Activated T-cell treated with anti-CD3 and anti-CD28 coated beads, Interleukin-2, amount 50 U/mL, for 4 hours (primary cell): ENCODE measurements at places on chromosomes 5 and 9. TPM values are rescaled to one million over a fixed set of nuclear protein-coding genes. Genes with fewer than 3 reads are reported as not detected.

GRCh38 chr5:10254686-10255085 is 4.6 kb downstream of the CCT5 start:
- DNase-seq: no peak

GRCh38 chr9:18707489-18708205 is 233.7 kb downstream of the ADAMTSL1 start:
- DNase-seq: no peak

- no peak for DNase-seq
Observed at GRCh38 chr9:61673247-61673646, 483.4 kb downstream of the SPATA31A7 start.

DNA sequence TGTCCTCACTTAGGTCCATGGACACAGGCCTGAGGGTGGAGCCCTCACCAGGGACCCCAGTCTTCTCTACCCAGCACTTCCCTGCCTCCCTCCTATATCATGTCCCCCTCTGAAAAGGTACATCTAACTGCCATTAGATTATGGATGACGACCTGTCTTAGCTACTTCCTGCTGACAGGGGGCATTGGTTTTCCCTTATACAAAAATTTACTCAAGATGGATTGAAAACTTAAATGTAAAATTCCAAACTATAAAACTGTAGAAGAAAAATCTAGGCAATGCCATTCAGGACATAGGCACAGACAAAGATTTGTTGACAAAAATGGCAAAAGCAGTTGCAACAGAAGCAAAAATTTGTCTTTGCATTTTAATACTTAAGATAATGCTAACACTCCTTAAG is 623.2 kb upstream of the FAM174A start:
- no peak for DNase-seq

DNA sequence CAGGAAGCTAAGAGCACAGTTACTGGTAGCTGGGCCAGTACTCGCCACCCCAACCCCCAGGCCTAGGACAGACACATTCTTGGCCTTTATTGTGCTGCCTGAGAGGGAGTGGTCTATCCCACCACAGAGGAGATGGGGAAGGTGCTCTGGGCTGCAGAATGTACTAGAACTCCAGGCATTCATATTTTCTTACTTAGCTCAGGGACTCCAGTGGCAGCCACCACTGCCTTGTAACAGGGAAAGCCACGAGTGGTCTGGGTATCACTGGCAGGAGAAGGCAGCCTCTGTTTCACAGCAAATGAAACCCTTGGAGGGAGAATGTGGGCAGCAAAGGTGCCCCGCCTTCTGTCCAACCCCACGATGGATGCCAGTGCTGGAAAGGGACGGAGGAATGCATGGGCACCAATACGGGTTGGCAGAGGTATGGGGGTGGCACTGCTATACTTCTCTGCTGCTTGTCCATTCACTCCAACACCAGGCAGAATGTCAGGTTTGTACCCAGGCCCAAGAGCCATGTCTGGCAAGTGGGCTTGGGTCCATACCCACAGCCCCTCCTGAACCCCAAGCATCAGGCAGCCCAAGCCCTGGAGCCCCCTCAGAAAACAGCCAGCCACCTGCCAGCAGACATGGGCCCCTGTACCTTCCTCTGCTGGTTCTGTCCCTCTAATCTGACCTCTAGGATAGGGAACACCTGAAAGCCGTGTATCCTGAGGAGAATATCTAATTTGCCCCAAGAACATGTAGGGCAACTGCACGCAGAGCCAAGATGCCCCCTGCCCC is 4.6 kb downstream of the SEPTIN8 start:
- DNase-seq: no peak

DNA sequence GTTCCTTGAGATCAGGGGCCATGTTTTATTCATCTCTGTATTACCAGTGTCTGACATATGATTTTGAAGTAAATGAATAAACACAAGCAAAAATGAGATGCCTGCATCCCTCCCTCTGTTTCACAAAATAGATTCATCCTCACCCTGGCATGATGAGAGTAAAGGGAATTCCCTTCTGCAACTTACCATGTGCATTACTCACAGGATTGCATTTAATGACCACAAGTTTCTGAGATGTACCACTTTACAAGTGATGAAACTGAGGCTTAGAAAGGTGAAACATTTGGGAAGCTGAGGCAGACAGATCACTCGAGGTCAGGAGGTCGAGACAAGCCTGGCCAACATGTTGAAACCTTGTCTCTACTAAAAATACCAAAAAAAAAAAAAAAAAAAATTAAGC is 74.2 kb upstream of the TNFSF8 start:
- DNase-seq: no peak

DNA sequence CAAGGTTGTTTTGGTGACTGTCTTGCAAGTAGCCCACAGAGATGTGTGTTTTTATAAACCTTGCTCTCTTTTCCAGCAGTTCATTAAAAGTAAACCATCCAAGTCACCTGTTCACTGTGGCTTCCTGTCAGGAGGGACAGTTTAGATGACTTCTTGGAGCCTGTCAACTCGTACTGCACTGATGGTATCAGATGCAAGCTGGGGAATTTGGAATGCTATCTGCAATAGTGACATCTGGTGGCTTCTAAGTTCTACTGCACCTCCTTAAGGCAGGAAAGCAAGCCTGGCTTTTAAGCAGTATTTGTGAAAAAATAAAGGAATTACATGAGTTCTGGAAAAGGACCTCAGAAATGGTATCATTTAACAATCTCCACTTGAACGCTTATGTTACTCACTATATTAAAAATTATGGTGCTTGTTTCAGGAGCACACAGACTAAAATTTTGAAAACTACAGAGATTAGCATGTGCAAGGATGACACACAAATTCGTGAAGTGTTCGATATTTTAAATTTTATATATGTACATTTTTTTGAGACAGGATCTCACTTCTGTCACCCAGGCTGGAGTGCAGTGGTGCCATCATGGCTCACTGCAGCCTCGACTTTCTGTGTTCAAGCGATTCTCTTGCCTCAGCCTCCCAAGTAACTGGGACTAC is 164.0 kb downstream of the TTC39B start:
- DNase-seq: no peak

- DNase-seq: no peak
Observed at GRCh38 chr9:129936222-129936621, 101.0 kb downstream of the USP20 start.

DNA sequence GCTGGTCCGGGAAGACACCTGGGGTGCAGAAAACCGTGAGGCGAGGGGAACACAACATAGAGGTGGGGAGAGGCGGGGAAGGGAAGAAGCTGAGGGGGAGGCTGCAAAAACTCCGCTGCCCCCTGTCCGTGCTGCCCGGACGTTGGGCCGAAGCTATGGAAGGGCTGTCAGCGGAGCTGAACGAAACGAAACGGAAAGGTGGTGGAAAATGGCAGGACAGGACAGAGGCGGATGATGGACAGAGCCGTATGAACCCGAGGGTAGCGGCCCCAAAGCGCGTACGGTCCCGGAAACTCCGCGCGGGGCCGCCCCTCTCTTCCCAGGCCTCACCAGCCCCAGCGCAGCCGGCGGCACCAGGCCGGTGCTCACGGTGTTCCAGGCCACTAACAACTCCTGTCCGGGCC is 272 bp downstream of the ANAPC2 start:
- no peak for DNase-seq

GRCh38 chr9:133199648-133200321 is 9.3 kb downstream of the OBP2B start:
- peak; percentile 42 for DNase-seq

GRCh38 chr5:78224358-78224757 is 70.1 kb downstream of the AP3B1 start:
- no peak for DNase-seq

DNA sequence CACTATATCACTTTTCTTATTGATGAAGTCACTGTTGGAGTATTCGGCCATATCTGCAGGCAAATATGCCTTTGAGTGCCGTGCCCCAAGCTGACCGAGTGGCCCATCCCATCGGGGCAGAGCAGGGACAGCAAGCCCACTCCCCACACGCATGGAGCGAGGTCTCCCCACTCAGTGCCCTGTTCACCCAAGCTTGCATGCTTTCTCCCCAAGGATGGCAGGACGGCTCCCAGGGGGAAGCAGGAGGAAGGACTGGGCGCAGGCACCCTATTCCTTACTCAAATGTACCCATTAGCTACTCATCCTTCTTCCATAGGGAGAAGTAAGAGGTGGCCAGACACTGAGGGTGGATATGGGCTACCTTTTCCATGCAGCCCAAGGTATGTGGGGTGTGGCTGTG is 309.0 kb downstream of the IRX1 start:
- DNase-seq: no peak

- DNase-seq: no peak
Observed at GRCh38 chr5:175840050-175840841, 31.1 kb upstream of the CPLX2 start.

DNA sequence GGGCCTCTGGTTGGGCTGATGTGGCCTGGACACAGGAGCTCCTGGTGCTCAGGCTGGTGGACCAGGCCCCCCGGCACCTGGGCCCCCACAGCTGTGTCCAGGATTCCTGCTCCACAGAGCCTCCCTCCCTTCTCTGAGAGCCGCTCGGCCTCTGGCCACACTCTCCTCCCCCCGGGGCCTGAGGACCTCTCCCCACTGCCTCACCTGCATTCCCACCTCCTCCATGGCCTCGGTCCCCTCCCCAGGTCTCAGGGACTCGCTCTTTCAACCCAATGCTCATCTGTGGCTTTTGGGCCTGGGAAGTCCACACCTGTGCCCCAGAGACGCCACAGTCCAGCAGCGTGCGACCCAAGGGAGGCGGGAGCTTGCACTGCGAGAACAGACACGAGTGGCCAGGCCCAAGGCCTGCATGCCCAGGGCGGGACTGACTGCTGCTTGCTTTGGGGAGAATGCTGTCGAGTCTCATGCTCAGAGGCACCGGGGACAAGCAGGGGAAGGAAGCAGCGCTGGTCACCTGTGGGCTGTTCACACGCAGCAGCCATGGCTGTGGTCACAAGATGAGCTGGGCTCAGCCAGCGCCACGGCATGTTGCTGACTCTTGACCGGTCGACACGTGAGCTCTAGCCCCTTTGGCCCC is 14.6 kb downstream of the PAEP start:
- no peak for DNase-seq

GRCh38 chr9:70427161-70427945 is 12.9 kb upstream of the KLF9 start:
- DNase-seq: no peak

GRCh38 chr5:180396926-180397325 is 43.8 kb upstream of the GFPT2 start:
- DNase-seq: no peak

DNA sequence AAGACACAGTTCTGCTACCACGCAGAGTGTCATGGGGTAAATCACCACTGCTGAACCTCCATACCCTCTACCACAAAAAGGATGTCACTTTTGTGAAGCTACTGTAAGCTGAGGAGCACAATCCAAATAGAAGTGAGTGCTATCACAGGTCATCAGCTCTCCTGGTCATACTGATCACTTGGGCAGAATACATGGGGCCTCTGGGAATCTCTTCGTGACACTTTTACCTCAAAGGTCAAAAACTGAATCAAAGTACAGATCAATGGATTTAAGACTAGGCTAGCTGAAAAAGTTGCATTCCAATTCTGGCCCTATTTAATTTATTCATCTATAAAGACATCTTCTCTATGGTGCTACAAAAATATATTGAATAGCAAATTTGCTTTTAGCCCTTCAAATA is 115.5 kb downstream of the MPDZ start:
- DNase-seq: no peak

DNA sequence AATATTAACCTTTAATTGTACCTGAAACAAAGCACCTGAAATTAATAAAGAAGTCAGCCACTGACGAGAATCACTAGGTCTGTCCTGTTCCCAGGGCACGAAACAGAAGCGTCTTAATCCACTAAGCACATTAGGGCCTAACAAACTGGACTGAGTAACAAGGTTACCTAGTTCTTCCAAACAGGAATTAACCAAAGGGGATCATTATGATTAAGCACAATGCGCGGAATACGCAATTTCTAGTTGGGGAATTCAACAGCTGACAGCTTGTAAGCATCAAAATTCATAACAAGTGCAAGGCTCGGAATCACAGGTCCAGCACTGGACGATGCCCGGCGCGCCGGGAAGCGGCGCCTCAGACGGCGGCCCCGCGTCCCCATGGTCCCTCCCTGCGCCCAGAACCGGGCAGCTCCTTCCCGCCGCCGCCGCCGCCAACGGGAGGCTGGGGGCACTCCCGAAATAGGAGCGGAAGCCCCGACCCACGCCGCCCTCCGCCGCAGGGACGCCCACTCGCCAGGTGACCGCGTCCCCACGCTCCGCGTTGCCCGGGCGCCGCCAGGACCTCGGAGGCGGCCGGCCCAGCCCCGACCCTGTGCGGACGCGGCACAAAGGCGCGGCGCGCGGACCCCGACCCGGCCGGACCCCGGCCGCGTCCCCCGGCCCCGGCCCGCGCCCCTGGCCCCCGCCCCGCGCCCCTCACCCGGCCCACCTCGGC is 898 bp downstream of the CAMSAP1 start:
- no peak for DNase-seq

DNA sequence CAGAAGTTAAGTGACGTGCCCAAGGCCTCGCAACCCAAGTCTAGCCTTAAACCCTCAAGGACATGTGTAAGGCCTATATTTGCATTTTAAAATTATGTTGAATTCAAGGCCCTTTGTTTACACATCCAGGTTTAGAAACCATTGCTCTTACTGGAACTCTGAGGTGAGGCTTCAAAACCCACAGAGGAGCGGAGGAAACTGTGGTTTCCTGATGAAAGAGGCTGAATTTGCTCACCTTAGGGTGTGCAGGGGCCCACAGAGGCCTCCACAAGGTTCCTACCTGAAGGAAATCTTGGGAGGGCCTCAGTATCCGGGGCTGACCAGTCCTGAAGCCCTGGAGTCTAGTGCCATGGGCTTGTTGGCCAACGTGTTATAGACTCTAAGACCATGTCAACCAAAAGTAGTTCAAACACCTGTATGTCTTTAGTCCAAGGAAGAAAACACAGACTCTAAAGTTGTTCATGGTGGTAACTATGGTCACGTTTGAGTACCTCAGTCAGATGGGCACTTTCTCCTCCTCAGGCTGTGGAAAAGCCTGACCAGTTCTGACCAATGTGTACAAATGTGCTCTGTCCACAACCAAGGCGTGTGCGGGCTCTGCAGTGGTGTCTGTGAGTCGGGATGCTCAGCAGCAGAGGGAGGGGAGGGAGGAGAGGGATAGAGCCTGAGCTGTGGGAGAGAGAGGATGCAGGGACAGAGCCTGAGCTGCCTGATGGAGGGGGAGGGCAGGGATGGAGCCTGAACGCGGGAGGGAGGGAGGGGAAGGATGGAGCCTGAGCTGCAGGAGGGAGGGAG is 124.6 kb upstream of the ERCC6L2 start:
- DNase-seq: no peak

GRCh38 chr5:181259974-181260719 is 796 bp downstream of the TRIM52 start:
- no peak for DNase-seq

Gene ZSWIM6
- total RNA-seq: 5.8 TPM

Gene FOXD4L6
- not detected for total RNA-seq

Gene MAMDC2
- total RNA-seq: not detected

Gene PCDHB12
- not detected for total RNA-seq

Gene GPX3
- 1.0 TPM for total RNA-seq
